ENCODE measurements at places on chromosomes 7 and 10. TPM values are rescaled to one million over a fixed set of nuclear protein-coding genes. Genes with fewer than 3 reads are reported as not detected.

GRCh38 chr7:44162179-44162578 lies 21.0 kb upstream of the MYL7 start:
- no peak for DNase-seq

DNA sequence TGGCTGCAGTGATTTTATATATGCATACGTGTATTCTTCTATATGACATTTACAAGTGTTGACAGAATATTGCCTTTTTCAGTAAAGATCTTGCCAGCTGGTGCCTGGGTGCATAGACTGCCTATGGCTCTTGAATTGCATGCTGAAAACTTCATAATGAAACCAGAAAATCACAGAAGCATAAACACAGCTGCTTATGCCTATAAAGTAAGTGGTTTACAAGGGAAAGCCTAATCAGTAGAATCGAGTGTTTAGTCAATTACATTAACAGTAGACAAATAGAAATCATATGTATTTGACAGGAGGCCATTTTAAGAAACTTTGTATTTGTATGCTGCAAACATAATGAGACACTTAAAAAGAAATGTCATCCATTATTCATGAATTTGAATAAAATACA lies 82.5 kb downstream of the TMEM168 start:
- DNase-seq: no peak

DNA sequence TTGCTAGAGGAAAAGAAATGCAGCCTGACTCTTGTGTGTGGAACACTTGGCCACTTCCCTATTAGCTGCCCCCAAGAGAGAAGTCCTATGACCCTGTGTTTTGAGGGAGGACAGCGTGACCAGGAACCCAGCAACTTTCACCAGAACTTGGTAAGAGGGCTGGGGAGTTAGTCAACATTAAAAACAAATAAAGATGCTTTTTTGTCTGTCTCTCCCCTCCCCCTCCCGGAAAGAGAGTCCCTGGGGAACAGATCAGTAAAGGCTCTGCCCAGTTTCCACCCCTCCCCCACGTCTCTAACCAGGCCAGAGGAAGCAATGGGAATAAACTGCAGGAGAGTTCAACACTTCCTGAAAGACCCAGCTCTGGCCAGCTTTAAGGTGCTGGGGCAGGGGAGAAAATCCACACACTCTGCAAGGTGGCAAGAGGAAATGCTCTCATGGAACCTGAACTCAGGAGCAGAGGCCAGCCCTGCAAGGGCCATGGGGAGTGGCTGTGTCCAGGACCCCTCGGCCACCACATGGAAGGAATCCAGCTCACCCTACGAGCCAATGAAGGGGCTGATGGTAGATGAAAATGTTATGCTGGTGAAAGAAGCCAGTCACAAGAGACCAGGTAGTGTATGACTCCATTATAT lies 21.5 kb downstream of the SH3PXD2A start:
- DNase-seq: peak; percentile 74

DNA sequence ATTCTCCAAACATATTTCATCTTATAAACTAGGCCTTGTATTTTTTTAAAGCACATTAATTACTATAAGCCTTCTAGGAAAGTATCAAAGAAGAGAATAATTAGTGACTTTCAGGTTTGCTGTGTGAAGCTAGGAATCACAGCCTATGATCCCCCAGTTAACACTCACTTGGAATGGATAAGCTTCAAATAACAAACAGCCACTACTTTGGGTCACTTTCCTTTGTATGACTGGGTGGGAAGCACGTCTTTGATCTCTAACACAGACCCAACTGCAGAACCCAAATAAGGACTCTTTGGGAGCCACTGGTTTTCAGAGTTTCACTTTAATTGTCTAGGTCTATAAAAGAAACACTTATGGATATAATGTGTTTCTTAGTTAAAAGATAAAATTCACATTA lies 769.3 kb downstream of the MAGI2 start:
- no peak for DNase-seq

DNA sequence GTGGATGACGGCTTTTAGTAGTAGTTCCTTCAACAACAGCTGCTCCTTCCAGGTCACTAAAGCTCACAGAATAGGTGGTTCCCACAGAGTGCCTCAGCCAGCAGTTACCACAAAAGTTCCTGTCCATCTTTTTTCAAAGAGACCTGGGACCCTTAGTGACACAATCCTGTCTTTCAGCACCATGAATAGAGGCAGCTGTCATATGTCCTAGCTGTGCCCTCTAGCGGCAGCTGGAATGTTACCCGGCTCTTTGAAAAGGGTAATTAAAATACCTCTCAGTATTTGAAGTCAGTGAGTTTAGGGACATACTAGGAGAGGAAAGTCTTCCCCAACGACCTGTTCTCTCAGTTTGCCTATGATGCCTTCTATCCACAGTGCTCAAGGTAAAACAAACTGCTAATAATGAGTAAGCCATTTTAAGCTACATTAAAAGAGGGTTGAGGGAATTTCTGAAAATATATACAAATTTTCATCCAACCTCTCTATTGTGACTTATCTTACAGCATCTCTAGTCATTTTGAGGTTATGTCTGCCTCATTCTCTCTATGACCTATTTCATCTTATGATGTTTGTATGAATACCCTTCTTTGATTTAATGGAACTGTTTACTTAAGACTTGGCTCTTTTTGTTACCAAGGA lies 290.8 kb downstream of the NXPH1 start:
- DNase-seq: no peak

- DNase-seq: no peak
These were observed 14.0 kb downstream of the KNDC1 start for GRCh38 chr10:133173860-133174640.

GRCh38 chr7:30411173-30411572 lies 67.4 kb downstream of the NOD1 start:
- DNase-seq: no peak

PON1 gene
- not detected for total RNA-seq

WNT8B gene
- total RNA-seq: not detected

TSPAN12 gene
- 61.4 TPM for total RNA-seq

Measured in Right ventricle myocardium inferior (tissue), 1 donor.